Stimulated activated CD4-positive, alpha-beta T cell treated with anti-CD3 and anti-CD28 coated beads, Interleukin-4, amount 100 ng/mL, for 4 hours (primary cell): ENCODE measurements at places on chromosomes 1 and 21.
A peak's percentile ranks its signal among the peaks of the same experiment; 100 is the strongest.

GRCh38 chr1:30912224-30912623 lies 3.7 kb upstream of the SDC3 start:
- no peak for DNase-seq

DNA sequence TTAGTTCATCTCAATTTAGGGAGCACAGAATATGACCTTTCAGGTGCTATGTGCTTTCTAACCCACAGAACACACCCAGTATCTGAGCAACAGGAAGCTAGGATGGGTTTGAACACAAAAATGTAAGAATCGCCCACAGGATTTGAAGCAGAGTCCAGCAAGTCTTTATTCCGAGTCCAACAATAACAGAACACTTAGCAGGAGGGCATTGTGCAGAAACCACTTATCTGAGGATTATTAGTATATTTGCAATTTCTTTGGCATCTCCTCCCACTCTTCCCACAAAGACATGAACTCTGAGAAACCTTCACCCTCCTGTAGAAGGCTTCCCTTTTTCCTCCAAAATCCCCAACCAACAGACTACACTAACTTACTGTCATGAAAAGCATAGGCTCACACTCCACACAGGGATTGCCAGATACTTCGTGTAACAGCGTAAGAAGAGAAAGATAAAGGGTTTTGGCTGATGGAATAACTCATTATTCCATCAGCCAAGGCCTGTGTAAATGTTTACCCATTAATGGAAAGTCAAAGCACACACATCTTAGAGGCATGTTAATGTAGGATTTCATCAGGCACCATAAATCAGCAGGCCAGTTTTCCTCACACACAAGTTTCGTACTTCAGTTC lies 16.1 kb downstream of the SIPA1L2 start:
- DNase-seq = no peak

DNA sequence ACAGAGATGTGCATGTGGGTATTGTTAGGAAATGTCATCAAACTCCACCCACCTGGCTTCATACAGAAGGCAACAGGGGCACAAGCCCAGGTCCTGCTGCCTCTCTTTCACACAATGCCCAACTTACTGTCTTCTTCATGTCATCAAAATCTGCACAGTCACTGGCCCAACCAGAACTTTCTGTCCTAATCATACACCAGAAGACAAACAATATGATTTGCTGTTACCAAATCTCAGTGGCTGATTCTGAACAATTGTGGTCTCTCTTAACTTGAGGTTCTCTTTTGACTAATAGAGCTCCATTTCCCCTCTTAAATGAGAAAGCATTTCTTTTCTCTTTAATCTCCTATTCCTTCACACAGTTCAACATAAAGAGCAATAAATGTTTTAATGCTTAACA lies 7.7 kb downstream of the HSD3B2 start:
- no peak for DNase-seq

GRCh38 chr1:1832166-1832565 lies 53.9 kb upstream of the NADK start:
- no peak for DNase-seq

- DNase-seq = no peak
These were observed 197.1 kb upstream of the PBX1 start for GRCh38 chr1:164361927-164362326.

DNA sequence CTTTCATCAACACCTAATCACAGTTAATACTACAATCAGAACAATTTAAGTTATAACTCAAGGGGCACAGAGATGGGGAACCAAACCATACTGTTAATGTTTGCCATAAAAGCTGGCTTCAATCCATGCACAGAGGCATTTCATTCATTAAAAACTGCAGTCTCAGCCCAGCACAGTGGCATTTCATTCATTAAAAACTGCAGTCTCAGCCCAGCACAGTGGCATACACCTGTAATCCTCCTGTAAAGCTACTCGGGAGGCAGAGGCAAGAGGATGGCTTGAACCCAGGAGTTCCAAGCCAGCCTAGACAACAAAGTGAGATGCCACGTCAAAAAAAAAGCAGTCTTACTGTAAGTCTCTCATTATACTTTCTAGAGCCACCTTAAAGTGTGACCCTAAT lies 29.2 kb downstream of the ARID4B start:
- DNase-seq = no peak

DNA sequence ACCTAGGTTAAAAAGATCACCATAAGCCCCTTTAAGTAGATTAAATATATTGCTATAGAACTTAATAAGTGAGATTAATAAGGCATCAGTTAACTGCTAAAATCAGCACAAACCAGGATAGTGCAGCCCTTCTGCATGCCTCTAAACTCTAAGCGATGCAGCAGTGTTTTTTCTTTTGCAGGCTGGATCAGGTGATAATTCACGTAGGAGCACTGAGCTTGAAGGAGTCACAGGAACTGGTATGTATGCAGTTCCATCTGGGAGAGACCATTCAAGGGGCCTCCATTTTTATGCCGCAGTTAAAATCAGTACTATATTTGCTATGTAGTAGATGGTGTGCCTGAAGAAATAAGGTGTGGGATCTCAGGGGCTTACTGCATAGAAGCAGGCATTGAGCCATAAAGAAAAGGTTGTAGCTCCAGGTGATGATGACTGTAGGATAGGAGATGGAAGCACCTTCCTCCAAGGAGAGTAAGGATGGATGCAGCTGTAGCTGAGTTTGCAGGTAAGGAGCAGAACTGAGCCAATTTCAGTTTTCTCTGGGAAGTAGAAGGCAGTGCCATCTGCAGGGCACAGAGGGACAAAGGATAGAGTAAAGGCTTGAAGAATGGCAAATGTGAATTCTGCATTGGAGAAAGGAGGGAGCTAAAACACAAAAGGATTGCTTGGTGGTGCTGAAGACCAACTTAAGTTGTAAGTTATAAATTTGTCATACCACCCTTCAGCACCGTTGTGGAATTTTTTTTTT lies 22.6 kb downstream of the NPL start:
- no peak for DNase-seq

DNA sequence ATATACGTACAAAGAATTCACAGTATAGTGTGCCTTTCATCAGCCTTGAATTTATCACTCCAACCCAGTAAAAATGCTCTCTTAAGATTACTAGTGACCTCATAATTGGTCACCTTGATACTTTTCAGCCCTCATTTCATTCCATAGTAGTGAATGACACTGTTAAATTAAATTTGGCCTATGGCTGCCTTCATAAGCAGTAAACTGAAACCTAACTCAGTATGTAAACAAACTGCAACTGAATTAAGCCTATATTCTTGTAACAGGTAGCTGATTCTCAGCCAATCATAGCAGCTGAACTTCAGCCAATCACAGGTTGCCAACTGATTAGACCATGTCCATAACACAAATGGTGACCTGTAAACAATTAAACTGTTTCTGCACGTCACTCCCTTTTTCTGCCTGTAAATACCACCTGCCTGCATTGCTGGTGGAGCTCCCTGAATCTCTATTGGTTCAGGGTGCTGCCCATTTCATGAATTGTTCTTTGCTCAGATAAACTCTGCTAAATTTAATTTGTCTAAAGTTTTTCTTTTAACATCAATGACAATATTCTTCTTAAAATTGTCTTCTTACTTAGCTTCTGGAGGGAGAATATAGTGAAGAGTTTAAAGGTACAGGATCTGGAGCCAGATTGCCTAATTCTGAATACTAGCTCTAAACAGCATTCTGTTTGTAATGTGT lies 24.0 kb upstream of the CAMSAP2 start:
- DNase-seq = no peak

GRCh38 chr1:31781756-31782371 lies 17.7 kb upstream of the ADGRB2 start:
- no peak for DNase-seq

DNA sequence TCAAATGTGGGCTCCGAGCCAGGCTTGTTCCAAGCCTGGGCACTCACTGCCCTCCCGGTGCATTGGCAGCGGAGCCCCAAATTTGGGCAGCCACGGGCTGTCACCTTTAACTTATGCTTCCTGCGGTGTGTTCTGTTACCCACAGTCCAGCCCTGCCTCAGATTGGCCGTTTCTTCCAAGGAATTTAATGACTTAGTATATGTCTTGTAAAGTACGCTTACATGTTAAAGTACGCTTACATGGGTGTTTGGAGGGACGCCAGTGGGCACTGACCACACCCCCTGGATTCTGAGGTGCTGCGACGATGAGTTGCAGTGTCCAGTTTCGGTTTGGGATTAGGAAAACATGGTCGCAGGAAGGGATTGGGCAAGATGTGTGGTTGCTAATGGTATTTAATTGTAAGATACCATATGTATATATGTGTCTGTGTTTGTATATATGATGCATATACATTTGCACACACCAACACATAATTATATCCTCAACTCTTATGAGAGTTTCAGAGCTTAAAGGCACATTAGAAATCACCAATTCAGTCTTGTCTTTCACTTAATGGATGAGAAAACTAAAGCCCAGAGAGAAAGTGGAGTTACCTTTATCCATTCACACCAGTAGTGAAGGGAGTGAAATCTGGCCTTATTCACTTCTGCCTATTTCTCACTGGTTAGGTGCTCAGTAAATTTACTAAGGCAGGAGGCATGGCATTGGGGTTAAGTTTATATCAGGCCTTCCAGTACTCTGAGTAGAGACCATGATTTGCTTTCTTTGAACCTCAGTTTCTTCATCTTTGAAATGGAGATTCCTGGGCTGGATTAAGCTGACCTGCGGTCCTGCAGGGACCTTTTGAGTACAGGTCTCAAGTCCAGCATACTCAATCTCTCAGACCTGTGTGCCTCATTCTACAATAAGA lies 1.0 kb downstream of the SMYD2 start:
- no peak for DNase-seq

DNA sequence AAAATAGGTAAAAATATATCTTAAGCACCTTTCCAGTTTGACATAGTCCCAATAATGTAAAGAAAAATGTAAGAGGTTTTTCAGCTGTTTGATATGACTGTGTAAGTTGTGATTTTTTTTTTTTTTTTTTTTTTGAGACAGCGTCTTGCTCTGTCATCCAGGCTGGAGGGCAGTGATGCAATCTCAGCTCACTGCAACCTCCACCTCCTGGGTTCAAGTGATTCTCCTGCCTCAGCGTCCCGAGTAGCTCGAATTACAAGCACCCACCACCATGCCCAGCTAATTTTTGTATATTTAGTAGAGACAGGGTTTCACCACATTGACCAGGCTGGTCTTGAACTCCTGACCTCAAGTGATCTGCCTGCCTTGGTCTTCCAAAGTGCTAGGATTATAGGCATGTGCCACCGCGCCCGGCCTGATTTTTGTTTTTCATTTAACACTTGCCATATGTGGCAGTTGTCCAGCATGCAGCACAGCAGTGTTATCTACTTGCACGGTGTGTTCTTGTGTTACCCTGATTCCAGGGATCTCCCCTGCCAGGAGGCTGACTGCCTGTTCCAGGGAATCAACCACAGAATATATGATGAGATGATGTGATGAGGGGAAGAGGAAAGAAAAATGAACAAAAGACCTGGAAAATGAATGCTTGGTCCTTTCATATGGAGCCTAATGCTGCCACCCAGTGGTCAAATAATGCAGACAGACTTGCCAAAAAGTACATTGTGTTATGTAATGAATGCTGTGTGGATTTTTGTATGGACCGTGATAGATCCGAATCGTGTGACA lies 79.0 kb downstream of the RAVER2 start:
- peak; percentile 48 for DNase-seq

- DNase-seq = no peak
These were observed 111.8 kb upstream of the PALMD start for GRCh38 chr1:99533909-99534637.

DNA sequence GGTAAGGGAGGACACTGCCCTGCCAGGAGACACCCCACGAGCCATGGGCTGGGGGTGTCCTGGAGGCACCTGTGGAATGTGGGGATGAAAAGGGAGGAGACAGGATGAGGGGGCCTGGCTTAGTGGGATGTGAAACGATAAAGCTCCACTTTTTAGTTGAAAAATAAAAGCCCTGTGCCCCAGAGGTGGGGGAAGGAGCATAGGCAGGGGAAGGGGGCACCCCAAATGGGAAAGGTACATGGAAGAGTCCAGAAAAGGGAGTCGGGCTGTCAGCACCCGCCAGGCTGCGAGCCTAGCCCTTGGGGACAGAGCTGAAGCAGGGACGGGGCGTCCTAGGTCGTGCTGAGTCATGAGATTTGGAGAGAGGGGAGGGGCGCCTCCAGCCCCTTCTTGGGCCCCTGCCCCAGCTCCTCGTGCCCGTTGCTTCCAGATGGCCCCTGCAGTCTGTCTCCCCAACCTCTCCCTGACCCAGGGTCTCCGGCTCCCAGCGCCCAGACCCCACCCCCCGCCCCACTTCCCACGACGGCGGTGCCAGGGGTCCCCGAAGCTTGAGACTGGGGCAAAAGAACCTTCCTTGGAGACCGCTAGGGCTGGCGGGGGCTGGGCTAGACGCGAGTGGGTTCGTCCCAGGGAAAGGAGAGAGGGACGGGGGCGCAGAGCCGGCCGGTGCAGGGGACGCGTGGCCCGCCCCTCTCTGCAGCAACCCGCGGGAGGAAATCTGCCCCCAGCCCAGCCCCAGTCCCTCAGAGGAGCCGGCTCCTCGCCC lies 795 bp downstream of the SYT2 start:
- no peak for DNase-seq

- DNase-seq = peak; percentile 49
These were observed 40.2 kb downstream of the FASLG start for GRCh38 chr1:172699111-172699510.

GRCh38 chr1:174799136-174799479 lies 200.6 kb upstream of the CACYBP start:
- no peak for DNase-seq
